Ascending aorta (tissue), 2 donors: ENCODE measurements at places on chromosomes 5 and 9.

- DNase-seq, result no peak
- H3K27ac ChIP-seq, result no peak overlapping the region
- H3K4me3 ChIP-seq, result no peak overlapping the region
- H3K27me3 ChIP-seq, result no peaks in the 10 kb centered on the region
Observed at GRCh38 chr5:6686501-6686900, 26.7 kb upstream of the TENT4A start.

GRCh38 chr9:124038239-124038638 is 26.7 kb downstream of the LHX2 start:
- H3K27me3 ChIP-seq, result no peaks in the 10 kb centered on the region
- peaks cover 4% of the 10 kb centered on the region for H3K4me1 ChIP-seq
- no peaks in the 10 kb centered on the region for H3K36me3 ChIP-seq
- DNase-seq, result no peak
- no peak overlapping the region for H3K27ac ChIP-seq

- H3K27me3 ChIP-seq, result no peaks in the 10 kb centered on the region
- H3K27ac ChIP-seq, result no peak overlapping the region
- H3K36me3 ChIP-seq, result no peaks in the 10 kb centered on the region
- DNase-seq, result no peak
- H3K4me1 ChIP-seq, result no peaks in the 10 kb centered on the region
Observed at GRCh38 chr5:101068298-101068697, 165.2 kb upstream of the ST8SIA4 start.

DNA sequence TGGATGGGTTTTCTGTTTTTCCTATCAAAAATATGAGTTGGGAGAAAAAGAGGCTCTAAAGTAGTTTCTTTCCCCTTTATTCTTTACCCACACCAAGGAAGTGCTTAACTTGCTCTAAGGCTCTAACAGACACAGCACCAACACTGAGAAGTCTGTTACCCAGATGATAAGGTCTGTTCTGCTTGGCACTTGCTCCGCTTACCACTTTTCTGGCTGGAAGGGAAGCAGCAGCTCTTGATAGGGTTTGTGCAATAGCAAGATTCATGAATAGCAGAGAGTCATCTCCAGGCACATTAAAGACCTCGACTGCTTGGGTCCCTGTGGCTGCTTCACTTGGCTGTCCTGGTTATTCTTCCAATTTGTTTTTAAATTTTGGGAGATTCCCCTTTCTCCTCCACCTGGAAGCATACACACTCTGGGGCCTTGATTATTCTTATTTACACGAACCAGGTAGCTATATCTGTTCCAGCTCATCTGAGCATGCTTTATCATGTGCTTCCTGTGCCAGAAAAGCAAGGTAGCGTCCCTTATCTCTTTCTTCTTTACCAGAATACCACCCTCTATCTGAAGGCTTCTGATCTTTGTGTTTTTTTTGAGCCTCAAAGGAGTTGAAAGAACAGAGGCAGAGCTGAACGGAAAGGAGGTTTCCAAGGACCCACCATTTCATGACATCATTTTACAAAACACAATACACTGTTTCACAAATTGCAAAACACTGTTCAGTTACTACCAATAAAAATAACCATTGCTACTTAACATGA is 24.8 kb downstream of the PPP3R2 start:
- H3K36me3 ChIP-seq, result peaks cover 11% of the 10 kb centered on the region
- no peak for DNase-seq
- H3K4me1 ChIP-seq, result no peaks in the 10 kb centered on the region
- no peaks in the 10 kb centered on the region for H3K27me3 ChIP-seq
- H3K4me3 ChIP-seq, result no peak overlapping the region

DNA sequence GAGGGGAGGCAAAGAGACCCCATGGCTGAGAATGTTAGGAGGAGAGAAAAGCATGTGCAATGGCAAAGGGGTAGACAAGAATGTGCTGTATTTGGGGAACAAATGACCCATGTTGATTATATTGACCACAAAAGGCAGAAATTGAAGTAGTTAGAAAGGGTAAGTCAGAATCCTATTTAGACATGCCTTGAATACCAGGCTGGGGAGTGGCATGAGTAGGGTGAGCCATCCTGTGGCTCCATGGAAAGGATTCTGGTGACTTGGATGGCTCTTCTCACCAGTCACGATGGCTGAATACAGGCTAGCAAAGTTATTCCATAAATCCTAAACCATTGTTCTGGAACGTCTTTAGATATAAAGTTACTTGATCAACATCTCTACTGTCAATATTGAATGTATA is 73.4 kb upstream of the MEF2C start:
- H3K27ac ChIP-seq, result no peak overlapping the region
- no peak for DNase-seq
- H3K36me3 ChIP-seq, result no peaks in the 10 kb centered on the region
- H3K4me1 ChIP-seq, result peaks cover 22% of the 10 kb centered on the region
- no peaks in the 10 kb centered on the region for H3K27me3 ChIP-seq
- no peak overlapping the region for H3K4me3 ChIP-seq

GRCh38 chr5:150214289-150214688 is 24.4 kb downstream of the SLC6A7 start:
- H3K4me3 ChIP-seq, result no peak overlapping the region
- no peaks in the 10 kb centered on the region for H3K36me3 ChIP-seq
- H3K27ac ChIP-seq, result peak overlapping the region; percentile 63
- peaks cover 16% of the 10 kb centered on the region for H3K4me1 ChIP-seq

DNA sequence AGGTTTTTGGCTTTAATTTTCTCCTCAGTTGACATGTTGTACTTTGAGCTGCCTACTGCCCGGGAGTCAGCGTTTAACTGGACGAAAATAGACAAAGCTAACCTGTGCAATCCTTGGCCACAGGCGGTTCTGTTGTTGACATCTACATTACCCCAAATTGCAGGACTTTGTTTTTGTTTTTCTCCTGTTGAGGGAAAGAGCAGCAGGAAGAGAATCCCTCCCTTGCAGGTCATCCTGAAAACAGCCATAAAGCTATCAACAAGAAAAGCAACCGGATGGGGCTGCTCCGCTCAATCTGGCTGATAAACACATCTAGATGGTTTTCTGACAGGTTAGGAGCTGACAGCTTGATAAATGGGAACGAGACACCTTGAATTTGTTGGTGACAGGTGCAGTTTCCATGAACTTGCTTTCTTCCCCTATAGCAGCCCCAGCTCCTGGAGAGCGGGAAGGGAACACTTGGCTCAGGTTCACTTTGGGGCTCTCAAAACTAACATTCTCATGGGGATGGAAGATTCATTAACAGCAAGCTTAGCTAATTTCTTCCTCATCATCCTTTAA is 331.5 kb downstream of the SLIT3 start:
- no peak overlapping the region for H3K4me3 ChIP-seq
- no peak for DNase-seq
- no peaks in the 10 kb centered on the region for H3K4me1 ChIP-seq

DNA sequence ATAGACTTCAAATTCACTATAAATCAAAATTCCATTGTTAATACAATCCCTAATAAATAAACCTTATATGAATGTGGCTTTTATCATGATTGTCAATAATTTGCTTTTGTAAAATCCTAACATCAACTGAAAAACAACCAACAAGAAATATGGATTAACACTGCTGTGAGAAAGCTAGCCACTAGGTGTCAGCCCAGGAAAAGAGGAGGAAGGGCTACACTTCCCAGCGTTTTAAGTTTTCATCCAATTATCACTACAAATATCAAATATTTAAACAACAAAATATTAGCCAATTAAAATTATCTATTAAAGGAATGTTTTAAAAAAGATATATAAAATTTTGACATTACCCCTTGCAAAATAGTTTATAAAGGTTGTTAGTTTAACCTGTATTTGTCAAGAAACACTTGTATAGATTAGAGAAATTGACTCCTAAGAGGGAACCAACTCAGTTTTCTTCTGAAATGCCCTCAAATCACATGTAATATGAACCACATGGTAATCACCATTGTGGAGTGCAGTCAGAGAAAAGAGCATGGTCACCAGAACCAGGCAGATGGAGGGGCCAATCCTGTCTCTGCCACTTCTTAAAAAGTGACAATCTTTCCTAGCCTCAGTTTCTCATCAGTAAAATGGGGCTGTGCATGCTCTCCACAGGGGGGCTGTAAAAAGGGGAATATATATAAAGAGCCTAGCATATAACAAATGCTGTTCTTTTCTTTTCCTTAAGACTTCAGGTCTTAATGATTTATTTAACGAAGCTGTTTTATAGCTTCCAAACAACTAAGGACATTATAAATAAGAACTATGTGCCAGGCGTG is 188.2 kb downstream of the CRB2 start:
- H3K36me3 ChIP-seq, result no peaks in the 10 kb centered on the region
- no peaks in the 10 kb centered on the region for H3K27me3 ChIP-seq
- no peak for DNase-seq
- H3K27ac ChIP-seq, result no peak overlapping the region
- no peaks in the 10 kb centered on the region for H3K4me1 ChIP-seq

DNA sequence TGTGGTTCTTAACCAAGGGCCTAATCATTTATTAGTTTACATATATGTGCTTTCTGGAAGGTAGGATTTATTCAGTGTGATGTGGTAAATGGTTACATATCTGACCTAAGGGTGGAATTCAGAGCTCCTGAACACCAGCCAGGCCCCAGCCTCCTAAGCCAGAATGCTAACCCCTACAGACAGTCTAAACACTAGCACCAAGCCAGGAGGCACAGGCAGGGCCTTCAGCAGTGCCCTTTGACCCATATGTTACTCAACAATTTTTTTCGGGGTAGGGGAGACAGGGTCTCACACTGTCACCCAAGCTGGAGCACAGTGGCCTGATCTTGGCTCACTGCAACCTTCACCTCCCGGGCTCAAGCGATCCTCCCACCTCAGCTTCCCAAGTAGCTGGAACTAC is 40.3 kb downstream of the PRKACG start:
- no peak for DNase-seq
- H3K27me3 ChIP-seq, result no peaks in the 10 kb centered on the region
- H3K4me3 ChIP-seq, result no peak overlapping the region
- no peak overlapping the region for H3K27ac ChIP-seq
- no peaks in the 10 kb centered on the region for H3K36me3 ChIP-seq
- H3K4me1 ChIP-seq, result no peaks in the 10 kb centered on the region

- no peak for DNase-seq
- H3K4me1 ChIP-seq, result no peaks in the 10 kb centered on the region
- H3K36me3 ChIP-seq, result no peaks in the 10 kb centered on the region
- H3K4me3 ChIP-seq, result no peak overlapping the region
- no peaks in the 10 kb centered on the region for H3K27me3 ChIP-seq
Observed at GRCh38 chr9:117029341-117029740, 342.2 kb downstream of the TRIM32 start.
